Endodermal cell (in vitro differentiated cells): ENCODE measurements at places on chromosomes 2 and 18.
A peak's percentile ranks its signal among the peaks of the same experiment; 100 is the strongest.

- peak overlapping the region; percentile 90 for H3K4me3 ChIP-seq
- H3K4me1 ChIP-seq, result no peaks in the 10 kb centered on the region
- no peaks in the 10 kb centered on the region for H3K27me3 ChIP-seq
- DNase-seq, result no peak
- no peak overlapping the region for H3K27ac ChIP-seq
- no peaks in the 10 kb centered on the region for H3K36me3 ChIP-seq
Measured at GRCh38 chr2:26246818-26247217, 2.1 kb downstream of the HADHB start.

- H3K4me3 ChIP-seq, result peak overlapping the region; percentile 63
- no peaks in the 10 kb centered on the region for H3K36me3 ChIP-seq
- H3K4me1 ChIP-seq, result peaks cover 27% of the 10 kb centered on the region
- no peak for DNase-seq
- H3K27me3 ChIP-seq, result peaks cover 5% of the 10 kb centered on the region
- H3K27ac ChIP-seq, result no peak overlapping the region
Measured at GRCh38 chr2:29951576-29951975, 30.2 kb upstream of the ALK start.

DNA sequence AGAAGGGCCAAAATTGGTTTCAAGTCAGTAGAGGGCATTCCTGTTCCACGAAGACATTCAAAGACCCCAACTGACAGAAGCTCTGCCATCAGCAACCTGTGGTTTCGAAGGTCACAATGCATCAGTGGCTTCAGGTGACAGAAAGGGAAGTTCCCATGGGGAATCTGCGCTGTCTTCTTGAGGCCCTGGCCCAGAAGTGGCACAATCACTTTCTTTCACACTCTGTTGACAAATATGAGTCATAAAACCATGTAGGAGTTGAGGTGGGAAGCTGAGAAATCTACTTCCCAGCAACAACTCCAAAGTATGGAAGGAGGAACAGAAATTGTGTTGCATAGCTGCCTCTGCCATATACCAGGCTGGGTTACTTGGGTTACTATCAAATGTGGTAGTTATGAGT lies 621.1 kb upstream of the FANCL start:
- no peaks in the 10 kb centered on the region for H3K27me3 ChIP-seq
- H3K36me3 ChIP-seq, result no peaks in the 10 kb centered on the region
- no peak overlapping the region for H3K27ac ChIP-seq
- peaks cover 2% of the 10 kb centered on the region for H3K4me1 ChIP-seq
- DNase-seq, result no peak

- H3K4me1 ChIP-seq, result no peaks in the 10 kb centered on the region
- peaks cover 51% of the 10 kb centered on the region for H3K27me3 ChIP-seq
- H3K27ac ChIP-seq, result no peak overlapping the region
Measured at GRCh38 chr2:223526106-223526505, 76.1 kb downstream of the SCG2 start.

DNA sequence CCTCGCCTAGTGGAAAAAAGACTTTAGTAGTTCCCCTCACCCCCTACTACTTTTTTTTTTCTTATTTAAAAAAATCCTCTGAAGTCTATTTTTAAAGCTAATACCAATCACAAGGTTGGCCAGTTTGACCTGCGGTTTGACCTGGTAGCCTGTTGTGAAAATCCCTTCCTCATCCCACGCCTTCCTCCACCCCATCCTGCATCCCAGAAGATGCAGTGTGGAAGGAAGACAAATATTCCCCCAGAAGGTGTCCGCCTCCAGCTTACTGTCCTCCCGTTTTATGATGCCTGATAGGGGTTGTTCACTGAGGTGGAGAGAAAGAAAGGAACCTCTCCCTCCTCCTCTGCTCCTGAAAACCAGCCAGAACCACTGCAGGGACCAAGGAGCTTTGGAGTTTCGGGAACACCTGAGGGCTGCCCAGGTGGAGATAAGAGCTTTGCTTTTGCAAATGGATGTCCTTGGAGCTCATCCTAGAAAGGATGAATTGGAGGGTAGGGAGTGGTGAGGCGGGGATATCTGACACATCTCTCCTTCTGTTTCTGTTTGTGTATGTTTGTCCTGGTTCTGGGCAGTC lies 909 bp downstream of the ATP6V1C2 start:
- DNase-seq, result peak; percentile 52
- no peaks in the 10 kb centered on the region for H3K4me1 ChIP-seq
- peaks cover 93% of the 10 kb centered on the region for H3K27me3 ChIP-seq
- no peak overlapping the region for H3K27ac ChIP-seq

DNA sequence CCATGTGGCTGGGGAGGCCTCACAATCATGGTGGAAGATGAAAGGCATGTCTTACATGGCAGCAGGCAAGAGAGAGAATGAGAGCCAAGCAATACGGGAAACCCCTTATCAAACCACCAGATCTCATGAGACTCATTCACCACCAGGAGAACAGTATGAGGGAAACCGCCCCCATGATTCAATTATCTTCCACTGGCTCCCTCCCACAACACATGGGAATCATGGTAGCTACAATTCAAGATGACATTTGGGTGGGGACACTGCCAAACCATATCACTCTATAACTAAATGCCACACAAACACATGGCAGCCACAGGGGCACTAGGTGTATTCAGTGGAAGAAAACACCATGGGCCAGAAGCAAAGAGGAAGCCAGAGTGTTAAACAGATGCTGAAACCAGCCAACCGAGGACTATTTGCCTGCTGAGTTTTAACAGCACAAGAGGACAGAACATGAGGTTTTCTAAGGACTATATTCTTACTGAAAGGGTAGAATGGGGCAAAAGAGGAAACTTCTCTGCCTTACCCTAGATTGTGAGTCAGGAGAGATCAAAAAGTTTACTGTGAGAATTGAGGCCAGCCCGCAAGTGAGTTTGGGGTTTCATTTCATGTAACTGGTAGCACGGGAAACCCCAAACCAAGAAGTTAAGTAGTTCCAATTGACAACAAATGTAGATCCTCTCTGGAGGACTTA lies 49.2 kb downstream of the SIGLEC15 start:
- no peaks in the 10 kb centered on the region for H3K4me1 ChIP-seq
- no peak for DNase-seq
- H3K4me3 ChIP-seq, result no peak overlapping the region
- H3K27me3 ChIP-seq, result no peaks in the 10 kb centered on the region
- no peak overlapping the region for H3K27ac ChIP-seq

GRCh38 chr2:132372276-132372675 lies 44.3 kb upstream of the GPR39 start:
- H3K4me3 ChIP-seq, result no peak overlapping the region
- no peak overlapping the region for H3K27ac ChIP-seq
- no peaks in the 10 kb centered on the region for H3K4me1 ChIP-seq

GRCh38 chr2:141468761-141469160 lies 662.1 kb downstream of the LRP1B start:
- no peak overlapping the region for H3K4me3 ChIP-seq
- peaks cover 9% of the 10 kb centered on the region for H3K4me1 ChIP-seq

GRCh38 chr2:163341426-163341825 lies 394.4 kb downstream of the FIGN start:
- no peaks in the 10 kb centered on the region for H3K4me1 ChIP-seq
- H3K27me3 ChIP-seq, result no peaks in the 10 kb centered on the region
- no peak overlapping the region for H3K27ac ChIP-seq
- H3K36me3 ChIP-seq, result no peaks in the 10 kb centered on the region
- no peak overlapping the region for H3K4me3 ChIP-seq
- DNase-seq, result no peak

GRCh38 chr2:207692206-207693065 lies 19.0 kb upstream of the CCNYL1 start:
- no peaks in the 10 kb centered on the region for H3K4me1 ChIP-seq
- no peak overlapping the region for H3K4me3 ChIP-seq
- no peak overlapping the region for H3K27ac ChIP-seq
- no peaks in the 10 kb centered on the region for H3K36me3 ChIP-seq

GRCh38 chr18:77905449-77906055 lies 655.9 kb downstream of the GALR1 start:
- H3K4me1 ChIP-seq, result no peaks in the 10 kb centered on the region
- H3K27ac ChIP-seq, result no peak overlapping the region
- DNase-seq, result no peak

DNA sequence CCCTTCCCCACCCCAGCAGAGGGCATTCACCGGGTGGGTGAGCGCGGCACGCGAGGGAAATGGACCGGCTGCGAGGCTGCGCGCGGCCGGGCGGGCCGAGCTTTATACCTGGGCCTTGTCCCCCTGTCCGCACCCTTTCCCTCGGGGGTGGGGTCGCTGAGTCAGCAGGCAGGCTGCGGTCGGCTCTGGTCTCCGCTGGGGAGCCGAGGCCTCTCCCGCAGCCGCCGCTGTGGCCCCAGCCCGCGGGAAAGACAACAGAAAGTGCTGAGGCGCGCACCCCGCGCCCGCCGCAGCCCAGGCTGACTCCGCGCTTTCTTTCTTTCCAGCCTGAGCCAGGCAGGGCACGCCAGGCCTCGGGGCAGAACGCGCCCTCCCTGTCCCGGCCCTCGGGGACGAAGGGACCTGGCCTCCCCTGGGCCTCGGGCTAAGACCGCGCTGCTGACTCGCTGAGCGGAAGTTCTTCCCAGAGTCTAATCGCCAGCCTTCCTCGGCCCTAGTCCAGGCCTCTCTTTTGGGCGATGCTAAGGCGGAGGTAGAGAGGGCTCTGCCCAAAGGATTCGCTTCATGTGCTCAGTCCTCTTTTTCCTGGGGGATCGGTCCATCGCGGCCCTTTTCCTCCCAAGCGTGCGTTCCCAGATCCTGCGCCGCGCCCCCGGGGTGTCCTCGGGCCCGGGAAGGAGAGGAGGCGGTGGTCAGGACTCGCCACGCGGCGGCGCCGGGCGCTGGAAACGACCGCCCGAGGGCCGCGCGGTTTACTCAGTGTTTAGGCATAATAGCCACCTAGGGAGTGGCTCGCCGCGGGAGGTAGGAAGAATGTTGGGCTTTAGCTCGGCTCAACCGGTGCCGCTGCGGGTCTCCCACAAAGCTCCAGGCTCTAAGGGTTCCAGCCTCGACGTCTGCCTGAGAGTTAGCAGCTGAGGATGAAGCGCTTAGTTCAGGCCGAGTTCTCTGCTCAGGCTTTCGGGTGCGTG lies at the start of gene CRYBA2:
CRYBA2 (minus strand) TSS at position 78 of the 971 bp plus-strand sequence. CDS start 246 bp downstream, outside the sequence.
- H3K27me3 ChIP-seq, result peaks cover 74% of the 10 kb centered on the region
- peak within 1 kb of the TSS; percentile 73 for H3K4me3 ChIP-seq
- peak; percentile 78 for DNase-seq
- H3K4me1 ChIP-seq, result peaks cover 17% of the 10 kb centered on the region
- no peaks in the 10 kb centered on the region for H3K36me3 ChIP-seq
- H3K27ac ChIP-seq, result no peak within 1 kb of the TSS

GRCh38 chr2:176080540-176081375 lies 3.0 kb downstream of the EVX2 start:
- no peak overlapping the region for H3K27ac ChIP-seq
- H3K4me3 ChIP-seq, result peak overlapping the region; percentile 45
- H3K27me3 ChIP-seq, result peaks cover 97% of the 10 kb centered on the region
- peaks cover 5% of the 10 kb centered on the region for H3K4me1 ChIP-seq
- DNase-seq, result peak; percentile 75

DNA sequence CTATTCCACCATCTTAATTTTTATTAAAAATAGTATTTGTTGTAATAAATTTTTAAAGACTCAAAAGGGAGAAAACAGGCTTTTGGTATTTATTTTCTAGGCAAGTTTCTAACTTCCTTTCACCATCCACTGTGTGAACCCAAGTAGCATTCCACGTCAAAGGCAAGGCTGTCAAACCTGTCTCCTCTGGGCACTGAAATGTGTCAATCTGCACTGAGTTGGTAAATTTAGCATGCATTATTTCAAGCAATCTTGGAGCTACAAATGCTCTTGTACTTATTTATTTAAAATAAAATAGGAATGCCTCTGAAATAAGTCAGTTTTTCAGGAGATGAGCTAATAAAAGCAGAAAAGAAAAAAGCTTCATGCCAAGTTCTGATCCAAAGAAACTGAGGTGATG lies 130.9 kb upstream of the CNTNAP5 start:
- H3K36me3 ChIP-seq, result no peaks in the 10 kb centered on the region
- H3K27ac ChIP-seq, result no peak overlapping the region

- peak; percentile 39 for DNase-seq
- H3K27ac ChIP-seq, result no peak overlapping the region
- no peaks in the 10 kb centered on the region for H3K4me1 ChIP-seq
- peaks cover 27% of the 10 kb centered on the region for H3K36me3 ChIP-seq
- H3K4me3 ChIP-seq, result no peak overlapping the region
Measured at GRCh38 chr2:3446381-3446780, 66.9 kb downstream of the TRAPPC12 start.

GRCh38 chr2:26464390-26465265 lies 13.3 kb downstream of the OTOF start:
- H3K4me3 ChIP-seq, result no peak overlapping the region
- H3K27me3 ChIP-seq, result no peaks in the 10 kb centered on the region
- peaks cover 3% of the 10 kb centered on the region for H3K4me1 ChIP-seq
- DNase-seq, result peak; percentile 55
- H3K27ac ChIP-seq, result no peak overlapping the region
- no peaks in the 10 kb centered on the region for H3K36me3 ChIP-seq

DNA sequence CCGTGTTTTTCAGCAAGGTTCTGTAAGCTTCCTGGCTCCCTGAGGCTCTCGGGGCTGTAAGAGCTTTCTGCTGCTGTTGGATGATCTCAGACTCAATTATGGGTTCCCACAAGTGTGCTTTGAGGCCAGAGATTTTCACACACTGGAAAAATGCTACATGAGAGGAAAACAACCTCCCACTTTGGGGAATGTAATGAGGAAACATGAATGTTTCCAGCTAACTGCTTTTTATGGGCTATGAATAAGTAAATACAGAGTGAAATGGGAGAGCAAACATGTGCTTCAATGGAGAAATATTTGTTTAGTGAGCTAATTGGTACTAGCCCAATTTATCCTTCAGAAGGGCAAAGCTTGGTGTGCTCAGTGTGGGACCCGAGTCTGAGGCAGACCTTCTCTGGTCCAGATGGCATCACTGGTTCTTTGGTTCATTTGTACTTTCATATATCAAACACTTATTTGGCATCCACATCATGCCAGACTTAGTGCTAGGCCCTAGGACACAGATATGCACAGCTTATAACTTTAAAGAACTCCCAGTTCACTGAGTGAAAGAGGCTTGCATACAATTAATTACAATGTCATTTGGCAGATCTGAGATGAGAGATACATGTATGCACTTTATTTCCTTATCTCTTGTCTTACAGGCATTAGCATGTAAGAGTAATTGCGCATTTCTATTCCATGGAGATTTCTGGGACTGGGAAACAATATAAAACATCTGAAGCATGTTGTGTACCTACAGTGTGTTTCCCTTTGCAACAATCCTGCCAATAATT lies 248.8 kb downstream of the RDH14 start:
- no peak overlapping the region for H3K27ac ChIP-seq
- H3K4me3 ChIP-seq, result no peak overlapping the region
- no peaks in the 10 kb centered on the region for H3K36me3 ChIP-seq
- no peaks in the 10 kb centered on the region for H3K4me1 ChIP-seq

DNA sequence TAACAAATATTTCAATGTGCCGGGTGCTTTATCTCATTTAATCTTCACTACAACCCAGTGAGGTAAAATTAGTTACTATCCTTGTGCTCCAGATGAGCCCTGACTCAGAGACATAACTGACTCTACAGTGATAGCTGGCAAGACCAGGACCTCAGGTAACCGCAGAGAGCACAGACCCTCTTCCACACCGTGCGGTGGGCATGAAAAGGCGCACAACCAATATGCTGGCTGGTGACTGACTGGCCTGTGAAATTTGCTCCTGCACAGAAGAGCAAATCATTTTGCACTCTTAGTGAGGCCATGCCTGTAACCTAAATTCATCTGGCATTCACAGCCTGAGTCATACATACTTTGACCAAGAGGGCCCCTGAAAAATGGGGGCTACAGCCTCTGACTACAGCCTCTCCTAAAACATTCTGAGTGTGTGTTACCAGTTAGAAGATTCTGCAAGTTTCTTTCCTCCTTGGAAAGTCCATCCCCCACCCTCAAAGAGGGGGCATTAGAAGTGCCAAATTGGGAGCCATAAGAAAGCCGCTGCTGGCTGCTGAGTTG lies 22.4 kb upstream of the MSGN1 start:
- no peak overlapping the region for H3K4me3 ChIP-seq
- H3K27me3 ChIP-seq, result peaks cover 34% of the 10 kb centered on the region
- no peak overlapping the region for H3K27ac ChIP-seq
- H3K36me3 ChIP-seq, result no peaks in the 10 kb centered on the region
- no peak for DNase-seq
- H3K4me1 ChIP-seq, result no peaks in the 10 kb centered on the region
